Activated CD4-positive, alpha-beta T cell treated with anti-CD3 and anti-CD28 coated beads, Interleukin-2, amount 50 U/mL, for 24 hours (primary cell): ENCODE measurements at places on chromosomes 11 and 22.

GRCh38 chr11:87423161-87423560 lies 385.4 kb downstream of the TMEM135 start:
- no peak for DNase-seq

GRCh38 chr22:36252754-36253522 lies at the start of gene APOL1:
Gene APOL1, plus strand, starts transcription at chr22:36253133. Its CDS starts 1,823 bp downstream, at chr22:36254956.
- peak; percentile 53 for DNase-seq

DNA sequence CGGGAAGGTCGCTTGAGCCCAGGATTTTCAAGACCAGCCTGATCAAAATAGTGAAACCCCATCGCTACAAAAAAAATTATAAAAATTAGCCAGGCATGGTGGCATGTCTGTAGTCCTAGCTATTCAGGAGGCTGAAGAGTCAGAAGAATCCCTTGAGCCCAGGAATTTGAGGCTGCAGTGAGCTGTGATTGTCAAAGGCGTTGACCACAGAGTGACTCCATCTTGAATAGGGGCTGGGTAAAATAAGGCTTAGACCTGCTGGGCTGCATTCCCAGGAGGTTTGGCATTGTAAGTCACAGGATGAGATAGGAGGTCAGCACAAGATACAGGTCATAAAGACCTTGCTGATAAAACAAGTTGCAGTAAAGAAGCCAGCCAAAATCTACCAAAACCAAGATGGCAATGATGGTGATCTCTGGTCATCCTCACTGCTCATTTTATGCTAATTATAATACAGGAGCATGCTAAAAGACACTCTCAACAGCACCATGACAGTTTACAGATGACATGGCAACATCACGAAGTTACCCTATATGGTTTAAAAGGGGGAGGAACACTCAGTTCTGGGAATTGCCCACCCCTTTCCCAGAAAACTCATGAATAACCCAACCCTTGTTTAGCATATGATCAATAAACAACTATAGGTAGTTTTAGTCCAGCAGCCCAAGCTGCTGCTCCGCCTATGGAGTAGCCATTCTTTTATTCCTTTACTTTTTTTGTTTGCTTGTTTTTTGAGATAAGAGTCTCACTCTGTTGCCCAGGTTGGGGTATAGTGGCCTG lies 2.8 kb upstream of the RDX start:
- DNase-seq, result no peak

- no peak for DNase-seq
Observed at GRCh38 chr11:16406226-16406625, 49.9 kb upstream of the SOX6 start.

DNA sequence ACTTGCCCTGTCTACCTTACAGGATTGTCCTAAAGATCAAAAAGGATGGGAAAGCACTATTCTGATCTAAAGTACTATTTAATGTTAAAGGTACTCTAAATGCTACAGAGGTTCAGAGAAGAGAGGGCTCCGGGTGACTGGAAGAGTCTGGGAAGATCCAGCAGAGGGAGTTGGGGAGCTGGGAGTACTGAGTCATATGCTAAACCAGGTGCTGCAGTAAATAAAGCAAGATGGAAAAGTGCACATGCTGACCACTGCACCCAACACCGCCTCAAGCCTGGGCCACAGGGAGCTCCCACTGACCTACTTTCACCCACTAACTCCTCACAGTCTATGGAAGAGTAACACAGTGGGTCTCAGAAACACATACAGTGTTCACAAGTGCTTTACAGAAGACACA lies 49.3 kb downstream of the WT1 start:
- DNase-seq, result no peak

DNA sequence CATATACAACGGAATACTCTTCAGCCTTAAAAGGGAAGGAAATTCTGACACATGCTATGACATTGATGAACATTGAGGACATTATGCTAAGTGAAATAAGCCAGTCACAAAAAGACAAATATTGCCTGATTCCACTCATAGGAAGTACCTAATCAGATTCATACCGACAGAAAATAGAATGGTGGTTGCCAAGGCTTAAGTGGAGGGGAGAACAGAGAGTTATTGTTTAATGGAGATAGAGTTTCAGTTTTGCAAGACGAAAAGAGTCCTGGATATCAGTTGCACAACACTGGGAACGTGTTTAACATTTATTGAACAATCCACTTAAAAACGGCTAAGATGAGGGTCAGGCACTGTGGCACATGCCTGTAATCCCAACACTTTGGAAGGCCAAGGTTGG lies 45.6 kb upstream of the HIPK3 start:
- no peak for DNase-seq

DNA sequence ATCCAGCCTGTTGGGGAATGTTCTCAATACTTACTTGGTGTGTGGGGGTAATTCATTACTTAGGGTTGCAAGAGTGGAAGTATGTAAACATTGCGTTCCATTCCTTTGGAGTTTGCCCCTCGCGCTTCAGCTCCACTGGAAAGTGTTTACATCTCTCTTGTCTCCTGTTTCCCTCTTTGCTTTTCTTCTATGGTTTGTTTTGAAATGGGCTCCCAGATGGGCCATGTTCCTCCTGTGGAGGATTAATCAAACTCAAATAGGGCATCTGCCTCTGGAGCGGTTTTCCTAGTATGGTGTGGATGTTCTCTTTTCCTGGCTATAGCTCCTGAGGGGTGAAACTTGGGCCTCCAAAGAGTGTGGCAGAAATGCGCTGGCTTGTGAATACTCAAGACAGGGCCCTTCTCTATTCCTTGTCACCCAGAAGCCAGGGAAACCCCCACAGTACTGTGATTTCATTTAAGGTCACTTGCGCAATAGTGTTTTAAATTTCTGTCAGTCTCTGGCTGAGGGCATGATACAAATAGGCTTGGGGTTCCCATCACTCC lies 51.9 kb downstream of the CD44 start:
- no peak for DNase-seq

DNA sequence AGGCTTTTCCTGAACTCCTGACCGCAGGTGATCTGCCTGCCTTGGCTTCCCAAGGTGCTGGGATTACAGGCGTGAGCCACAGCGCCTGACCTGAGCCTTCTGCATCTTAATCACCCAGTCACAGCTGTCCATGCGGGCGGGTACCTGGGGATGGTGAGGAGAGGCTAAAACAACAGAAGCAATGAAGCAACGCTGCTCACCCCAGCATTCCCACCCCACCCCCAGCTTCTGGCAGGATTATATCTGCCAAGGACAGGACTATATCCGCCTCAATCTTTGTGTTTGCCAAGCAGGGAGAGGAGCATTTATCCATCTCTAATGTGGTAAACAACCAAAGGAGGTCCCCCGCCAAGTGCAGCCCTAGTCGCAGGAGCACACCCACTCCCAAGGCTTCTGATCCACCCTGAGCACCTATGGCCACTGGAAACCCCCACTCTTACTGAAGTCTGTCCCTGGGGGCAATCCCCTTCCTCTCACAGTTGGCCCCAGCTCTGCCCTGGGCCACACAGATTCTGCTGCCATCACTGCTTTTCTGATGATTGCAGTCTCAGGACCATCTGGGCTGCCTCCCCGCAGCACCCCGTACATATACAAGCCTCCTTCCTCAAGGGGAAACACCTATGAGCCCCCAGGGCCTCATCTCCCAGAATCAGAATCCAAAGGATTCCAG lies 8.8 kb upstream of the LGALS2 start:
- no peak for DNase-seq
